ENCODE measurements at places on chromosomes 2 and 18.

DNA sequence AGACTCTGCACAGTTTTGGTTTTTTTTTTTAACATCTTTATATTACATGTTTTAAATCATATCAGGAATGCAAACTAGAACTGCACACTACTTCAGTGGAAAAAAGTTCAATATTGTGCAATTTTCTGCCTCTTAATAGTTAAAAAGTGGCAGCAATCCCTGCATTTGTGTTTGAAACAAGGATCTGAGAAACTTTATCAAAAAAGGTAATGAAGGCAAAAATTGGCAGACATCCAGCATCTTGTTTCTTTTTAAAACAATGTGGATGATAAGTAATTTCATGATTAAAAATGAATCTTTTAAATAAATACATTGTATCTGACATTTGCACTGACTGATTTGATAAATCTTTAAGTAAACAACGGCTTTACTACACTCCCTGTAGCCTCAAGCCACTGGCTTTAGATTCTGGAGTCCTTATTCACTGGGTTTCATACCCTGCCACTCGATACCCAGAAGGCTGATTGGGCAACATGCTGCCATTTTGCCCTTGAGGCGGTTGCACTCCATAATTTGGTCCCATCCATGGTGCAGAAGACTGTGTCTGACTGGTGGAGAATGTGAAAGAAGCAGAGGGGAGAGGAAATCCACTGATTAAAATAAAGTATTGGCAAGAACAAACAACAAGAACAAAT is 21.6 kb upstream of the C2orf42 start:
- no peak for DNase-seq

DNA sequence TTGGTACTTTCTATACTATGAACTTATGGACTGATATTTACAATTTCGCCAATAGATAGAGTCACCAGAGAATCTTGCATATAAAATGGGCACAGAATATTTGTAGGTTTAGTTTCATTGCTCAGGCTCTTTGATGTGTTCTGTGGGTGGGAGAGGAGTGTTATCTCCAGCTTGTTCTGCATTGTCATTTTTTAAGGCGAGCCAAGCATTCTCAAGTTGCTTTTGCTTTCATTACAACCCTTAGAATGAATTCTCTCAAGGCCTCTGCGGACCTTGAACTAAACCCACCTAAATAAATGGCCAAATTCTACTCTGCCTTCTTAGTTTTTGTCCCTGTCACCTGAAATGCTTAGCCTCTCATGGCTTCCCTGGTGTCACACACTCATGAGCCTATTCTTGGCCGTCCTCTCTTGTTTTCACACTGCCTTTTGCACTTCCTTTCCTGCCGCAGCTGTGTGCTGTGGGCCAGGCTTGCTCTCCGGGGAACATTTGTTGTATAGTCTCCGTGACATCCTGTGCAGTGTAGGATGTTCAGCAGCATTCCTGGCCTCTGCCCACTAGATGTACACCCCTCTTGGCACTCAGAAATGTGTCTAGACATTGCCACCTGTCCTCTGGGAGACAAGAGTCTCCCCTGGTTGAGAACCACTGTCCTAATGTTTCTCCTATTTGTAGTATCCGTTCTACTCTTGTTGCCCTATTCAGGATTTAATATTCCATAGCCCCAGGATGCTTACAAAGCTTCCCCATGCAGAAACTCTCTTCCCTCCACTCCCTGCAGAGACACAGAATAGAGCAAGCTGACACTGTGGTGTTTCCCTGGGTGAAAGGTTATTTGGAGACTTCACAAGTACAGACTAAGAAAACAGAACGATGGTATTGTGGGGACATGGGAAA is 255.6 kb downstream of the PTPRM start:
- DNase-seq: no peak

- DNase-seq: no peak
These were observed 47.8 kb upstream of the MGAT5 start for GRCh38 chr2:134206031-134206430.

DNA sequence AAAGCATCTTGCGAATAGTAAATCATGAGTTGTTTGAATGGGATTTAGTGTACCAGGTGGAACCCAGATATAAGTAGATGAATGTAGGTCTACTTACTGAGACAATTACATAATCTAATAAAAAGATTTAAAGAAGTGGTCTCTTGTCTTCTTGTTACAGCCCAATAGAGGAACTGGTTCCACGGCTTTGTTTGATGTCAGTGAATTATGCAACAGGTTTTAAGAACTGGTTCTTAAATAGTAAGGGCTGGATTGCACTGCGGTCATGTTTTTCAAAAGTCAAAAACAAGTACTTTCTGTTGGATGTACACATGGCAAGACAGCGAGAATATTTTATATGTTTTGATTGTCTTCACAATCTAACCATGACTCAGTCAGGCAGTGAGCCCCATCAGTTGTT is 15.4 kb upstream of the SLC9A2 start:
- no peak for DNase-seq

- peak; percentile 18 for DNase-seq
These were observed 1.2 kb downstream of the MYL12A start for GRCh38 chr18:3248658-3249359.

DNA sequence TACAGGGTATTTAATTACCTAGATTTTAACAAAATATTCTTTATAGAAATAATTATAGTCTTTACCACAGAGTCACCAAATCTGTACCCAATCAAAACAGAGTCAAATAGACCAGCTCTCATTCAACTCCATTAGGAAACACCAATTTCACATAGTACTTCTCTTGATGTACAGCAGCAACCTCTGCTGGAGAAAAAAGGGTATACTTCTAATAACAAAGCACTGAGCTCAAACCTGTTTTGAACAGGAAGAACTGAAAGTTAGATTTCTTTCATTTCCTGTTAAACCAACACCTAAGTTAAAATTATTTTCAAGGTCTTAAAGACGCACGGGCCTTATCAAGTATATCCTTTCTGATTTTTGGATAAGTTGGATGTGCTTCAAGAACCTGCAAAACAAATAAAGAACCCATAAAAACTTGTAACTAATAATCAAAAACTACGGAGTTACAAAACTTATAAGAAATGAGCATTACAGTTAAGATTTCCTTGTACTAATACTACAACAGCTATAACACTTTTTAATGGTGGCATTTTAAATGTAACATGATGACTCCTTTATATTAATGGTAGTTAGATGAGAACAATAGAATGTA is 79.0 kb downstream of the TTC21B start:
- no peak for DNase-seq

GRCh38 chr2:31333527-31334183 is 80.9 kb downstream of the XDH start:
- peak; percentile 85 for DNase-seq

DNA sequence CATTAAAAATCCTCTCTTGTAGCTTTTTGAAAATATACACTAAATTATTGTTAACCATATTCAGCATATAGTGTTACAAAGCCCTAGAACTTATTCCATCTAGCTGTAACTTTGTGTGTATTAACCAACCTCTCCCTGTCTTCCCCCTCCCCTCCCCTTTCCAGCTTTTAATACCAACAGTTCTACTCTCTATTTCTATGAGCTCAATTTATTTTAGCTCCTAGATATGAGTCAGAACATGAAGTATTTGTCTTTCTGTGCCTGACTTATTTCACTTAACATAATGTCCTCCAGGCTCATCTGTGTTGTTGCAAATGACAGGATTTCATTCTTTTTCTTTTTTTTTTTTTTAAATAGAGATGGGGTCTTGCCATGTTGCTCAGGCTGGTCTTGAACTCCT is 45.1 kb downstream of the GPD2 start:
- DNase-seq: no peak

- DNase-seq: no peak
These were observed 444.3 kb downstream of the SLC4A3 start for GRCh38 chr2:220071696-220072095.

GRCh38 chr2:47227532-47228279 is 72.6 kb upstream of the STPG4 start:
- no peak for DNase-seq

DNA sequence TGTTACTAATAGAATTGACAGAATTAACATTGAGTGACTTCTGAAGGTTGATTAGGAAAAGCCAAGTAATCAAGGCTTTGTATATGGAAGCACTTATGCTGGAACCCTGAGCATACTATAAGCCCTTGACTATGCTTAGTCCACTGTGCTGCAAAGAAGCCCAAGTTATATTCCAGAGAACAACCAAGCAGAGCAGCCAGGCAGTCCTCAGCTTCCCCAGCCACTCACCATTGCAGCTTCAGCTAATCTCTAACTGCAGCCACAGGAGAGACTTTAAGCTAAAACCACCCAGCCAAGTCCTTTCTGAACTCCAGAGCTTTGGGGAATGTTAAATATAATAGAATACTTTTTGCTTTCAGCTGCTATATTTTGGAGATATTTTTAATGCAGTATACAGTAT is 164.4 kb upstream of the VWC2L start:
- DNase-seq: no peak

DNA sequence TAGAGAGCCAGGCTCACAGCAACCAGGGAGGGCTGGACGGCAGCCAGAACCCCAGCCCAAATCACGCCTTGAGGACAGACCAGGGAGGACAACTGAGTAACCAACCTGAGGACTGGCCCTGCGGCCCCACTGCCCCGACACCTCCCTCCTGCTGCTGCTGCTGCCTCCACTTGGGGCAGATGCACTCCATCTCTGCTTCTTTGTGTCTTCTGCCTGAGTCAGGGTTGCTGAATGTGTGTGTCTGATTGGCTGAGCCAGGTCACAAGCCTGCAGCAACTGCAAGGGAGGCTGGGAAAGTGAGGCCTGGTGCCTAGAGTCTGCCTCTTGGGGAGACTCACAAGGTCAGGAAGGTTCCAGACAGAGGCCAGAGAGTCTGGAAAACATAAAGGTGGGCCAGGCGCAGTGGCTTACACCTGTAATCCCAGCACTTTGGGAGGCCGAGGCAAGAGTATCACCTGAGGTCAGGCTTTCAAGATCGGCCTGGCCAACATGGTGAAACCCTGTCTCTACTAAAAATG is 83.4 kb downstream of the ZFP36L2 start:
- peak; percentile 71 for DNase-seq

DNA sequence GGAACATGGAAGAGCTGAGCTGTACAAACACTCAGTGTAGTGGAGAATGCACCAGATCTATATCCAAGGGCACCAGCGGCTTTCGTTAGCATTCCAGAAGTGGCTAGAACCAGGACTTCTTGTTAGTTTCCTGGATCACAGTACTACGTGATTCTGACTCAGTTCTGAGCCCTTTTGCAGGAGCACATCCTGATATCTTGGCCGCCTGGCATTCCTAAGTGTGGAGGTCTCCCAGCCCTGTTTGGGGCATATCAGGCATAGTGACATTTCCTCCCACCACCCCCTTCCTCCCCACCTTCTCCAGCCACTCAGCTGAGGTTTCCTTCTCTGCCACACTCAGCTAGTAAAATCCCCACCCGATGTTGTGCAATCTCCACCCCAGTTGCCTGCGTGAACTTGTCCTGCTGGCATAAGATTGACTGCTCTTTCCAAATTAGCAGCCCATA is 63.4 kb downstream of the BMP10 start:
- DNase-seq: no peak

GRCh38 chr2:164008752-164009151 is 272.9 kb upstream of the FIGN start:
- no peak for DNase-seq

DNA sequence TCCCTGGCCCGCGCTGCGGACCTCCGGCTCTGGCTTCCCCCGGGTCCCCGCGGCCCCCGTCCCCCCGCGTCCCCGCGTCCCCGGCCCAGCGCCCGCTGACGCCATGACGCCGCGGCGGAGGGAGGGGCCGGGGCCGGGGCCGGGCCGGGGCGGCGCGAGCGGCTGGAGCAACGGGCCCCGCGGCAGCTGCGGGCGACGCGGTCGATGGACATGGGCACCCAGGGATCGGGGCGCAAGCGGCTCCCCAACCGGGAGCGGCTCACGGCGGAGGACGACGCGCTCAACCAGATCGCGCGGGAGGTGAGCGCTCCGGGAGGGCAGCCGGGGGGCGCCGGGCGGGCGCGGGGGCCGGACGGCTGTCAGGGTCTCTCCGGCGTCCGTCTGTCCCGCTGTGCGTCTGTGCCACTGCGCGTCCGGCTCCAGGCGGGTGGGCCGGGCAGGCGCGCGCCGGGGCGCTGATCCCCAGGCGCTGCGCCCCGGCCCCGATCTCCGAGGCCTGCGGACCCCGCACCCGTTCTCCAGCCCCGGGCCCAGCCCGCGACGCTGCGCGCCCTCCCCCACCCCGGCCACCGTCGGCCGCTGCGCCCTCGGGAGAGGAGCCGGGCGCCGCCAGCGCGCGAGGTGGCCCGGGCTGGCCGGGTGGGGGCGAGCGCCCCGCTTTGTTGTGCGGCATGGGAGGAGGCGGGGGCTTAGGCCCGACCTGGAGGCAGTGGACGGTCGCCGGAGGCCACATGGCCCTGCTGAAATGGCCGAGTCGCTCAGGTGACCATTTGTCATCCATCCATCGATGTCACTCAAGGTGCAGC is at the start of gene LRRFIP1:
TSS of gene LRRFIP1 (plus strand) at position 147 of the 806 bp plus-strand sequence. CDS start at position 205, 58 bp downstream.
- peak; percentile 20 for DNase-seq

GRCh38 chr2:7765236-7765635 is 848.0 kb downstream of the RNF144A start:
- no peak for DNase-seq

GRCh38 chr2:154381931-154382794 is 316.3 kb upstream of the KCNJ3 start:
- DNase-seq: no peak

GRCh38 chr2:85771486-85771885 is 17.7 kb downstream of the ATOH8 start:
- no peak for DNase-seq

DNA sequence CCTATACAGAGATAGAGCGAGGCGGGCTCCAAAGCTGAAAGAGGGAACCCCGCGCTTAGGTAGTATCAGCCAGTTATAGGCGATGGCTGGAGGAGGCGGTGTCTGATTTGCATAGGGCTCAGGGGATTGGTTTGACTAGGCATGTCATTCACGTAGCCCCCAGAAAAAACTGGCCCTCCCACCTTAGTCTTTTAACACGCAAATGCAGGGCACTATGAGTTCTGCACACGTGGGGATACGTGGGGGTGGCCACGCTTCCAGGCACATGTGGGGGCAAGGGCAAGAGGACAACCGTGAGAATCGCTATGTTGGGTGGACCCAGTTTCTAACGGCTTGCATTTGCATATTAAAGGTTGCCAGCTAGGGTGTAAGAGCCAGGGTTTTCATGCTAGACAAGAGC is 56.7 kb upstream of the MSTN start:
- DNase-seq: no peak

DNA sequence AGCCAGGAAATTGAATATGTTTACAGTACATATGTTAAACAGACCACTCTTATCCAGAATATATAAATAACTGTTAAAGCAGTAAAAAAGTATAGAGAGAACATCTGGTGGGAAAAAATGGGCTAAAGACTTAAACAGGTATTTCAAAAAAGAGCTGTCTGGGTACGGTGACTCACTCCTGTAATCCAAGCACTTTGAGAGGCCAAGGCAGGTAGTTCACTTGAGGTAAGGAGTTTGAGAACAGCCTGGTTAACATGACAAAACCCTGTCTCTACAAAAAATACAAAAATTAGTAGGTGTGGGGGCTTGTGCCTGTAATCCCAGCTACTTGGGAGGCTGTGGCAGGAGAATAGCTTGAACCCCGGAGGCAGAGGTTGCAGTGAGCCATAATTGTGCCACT is 171.4 kb upstream of the FSIP2 start:
- no peak for DNase-seq

DNA sequence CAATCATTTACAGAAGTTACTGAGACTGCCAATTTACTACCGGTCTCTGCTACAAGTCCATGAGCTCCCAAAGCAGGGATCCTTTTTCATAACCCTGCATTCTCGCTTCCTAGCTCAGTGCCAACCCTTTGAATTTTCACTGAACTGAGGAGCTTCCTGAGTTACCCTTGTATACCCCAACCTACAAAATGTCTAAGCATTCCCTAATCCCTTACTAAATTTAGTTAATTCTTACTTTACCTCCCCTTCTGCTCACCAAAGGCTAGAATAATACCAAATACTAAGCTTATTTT is 9.6 kb downstream of the MAT2A start:
- no peak for DNase-seq
